Stimulated activated CD4-positive, alpha-beta T cell treated with anti-CD3 and anti-CD28 coated beads, TNF-alpha, amount 100 ng/mL, for 4 hours (primary cell): ENCODE measurements at places on chromosomes 16 and 17.

DNA sequence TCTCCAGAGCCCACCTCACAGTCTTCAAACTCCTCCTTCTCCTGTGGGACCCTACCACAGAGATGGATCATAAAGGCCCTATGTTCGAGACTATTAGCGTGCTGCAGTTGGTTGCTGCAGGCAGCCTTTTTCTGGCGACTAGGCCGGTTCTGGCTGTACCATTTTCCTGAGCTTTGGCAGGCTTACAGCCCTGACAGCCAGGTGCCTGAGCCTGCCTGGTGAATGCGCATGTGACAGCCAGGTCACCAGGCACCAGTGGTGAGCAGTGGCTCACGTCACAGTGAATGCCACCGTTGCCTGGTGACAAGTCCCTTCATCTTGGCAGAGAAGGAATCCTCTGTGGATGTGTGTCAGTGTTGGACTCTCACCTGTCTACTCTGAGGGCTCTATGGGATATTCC, 978.8 kb downstream of the KCNJ18 start:
- DNase-seq, result no peak

DNA sequence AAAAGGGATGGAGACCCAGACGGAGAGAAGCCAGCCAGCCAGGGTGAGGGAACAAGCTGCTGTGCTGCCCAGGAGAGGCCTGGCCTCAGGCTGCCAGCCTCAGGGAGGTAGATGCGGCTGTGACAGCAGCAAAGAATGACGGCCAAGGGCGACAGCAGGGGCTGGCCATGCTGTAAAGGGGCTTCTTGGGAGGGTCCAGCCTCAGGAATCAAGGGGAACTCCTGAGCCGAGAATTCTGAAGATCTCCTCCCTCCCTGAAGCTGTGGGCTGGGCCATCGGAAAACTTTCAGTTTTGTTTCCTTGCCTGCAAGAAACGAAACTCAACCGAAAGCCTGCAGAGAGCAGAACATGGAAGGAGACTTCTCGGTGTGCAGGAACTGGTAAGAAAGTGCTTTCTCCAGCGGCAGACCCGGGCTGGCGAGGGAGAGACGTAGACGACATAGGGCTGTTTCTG, at the start of gene XAF1:
Gene XAF1, plus strand, starts transcription at position 316 of the 454 bp plus-strand sequence. Its CDS starts 33 bp downstream, at position 349.
- DNase-seq, result peak; percentile 41

GRCh38 chr16:70267516-70267915, 15.8 kb upstream of the EXOSC6 start:
- DNase-seq, result no peak

GRCh38 chr16:71693164-71693563, 31.3 kb downstream of the PHLPP2 start:
- no peak for DNase-seq

- no peak for DNase-seq
Measured at GRCh38 chr16:58421529-58421928, 29.3 kb downstream of the GINS3 start.

GRCh38 chr16:52404546-52404945, 142.4 kb downstream of the TOX3 start:
- DNase-seq, result no peak

GRCh38 chr17:33233811-33234177, 59.3 kb downstream of the ASIC2 start:
- DNase-seq, result no peak

DNA sequence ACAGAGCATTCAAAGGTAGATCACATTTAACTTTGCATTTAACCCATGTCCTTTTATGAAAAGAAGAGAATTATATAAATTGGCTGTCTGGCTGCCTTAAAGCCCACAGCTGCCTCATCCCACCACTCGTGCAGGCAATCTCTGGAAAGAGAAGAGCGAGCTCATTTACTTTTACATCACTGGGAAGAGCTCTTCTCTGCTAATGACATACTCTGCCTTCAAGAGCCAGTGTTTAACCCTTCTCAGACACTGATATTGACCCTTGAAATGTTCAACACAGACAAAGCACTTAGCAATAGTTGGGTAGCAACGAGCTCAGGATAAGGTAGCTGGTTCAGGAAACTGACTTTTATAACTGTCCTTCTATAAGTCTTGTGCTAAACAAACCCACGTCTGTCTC, 6.8 kb downstream of the KRT38 start:
- no peak for DNase-seq

GRCh38 chr17:75827308-75828075, 16.7 kb downstream of the UNC13D start:
- peak; percentile 26 for DNase-seq

GRCh38 chr17:60989846-60990245, 312.2 kb downstream of the BCAS3 start:
- DNase-seq, result no peak

- no peak for DNase-seq
Measured at GRCh38 chr17:81966343-81967243, 5.6 kb upstream of the NOTUM start.

DNA sequence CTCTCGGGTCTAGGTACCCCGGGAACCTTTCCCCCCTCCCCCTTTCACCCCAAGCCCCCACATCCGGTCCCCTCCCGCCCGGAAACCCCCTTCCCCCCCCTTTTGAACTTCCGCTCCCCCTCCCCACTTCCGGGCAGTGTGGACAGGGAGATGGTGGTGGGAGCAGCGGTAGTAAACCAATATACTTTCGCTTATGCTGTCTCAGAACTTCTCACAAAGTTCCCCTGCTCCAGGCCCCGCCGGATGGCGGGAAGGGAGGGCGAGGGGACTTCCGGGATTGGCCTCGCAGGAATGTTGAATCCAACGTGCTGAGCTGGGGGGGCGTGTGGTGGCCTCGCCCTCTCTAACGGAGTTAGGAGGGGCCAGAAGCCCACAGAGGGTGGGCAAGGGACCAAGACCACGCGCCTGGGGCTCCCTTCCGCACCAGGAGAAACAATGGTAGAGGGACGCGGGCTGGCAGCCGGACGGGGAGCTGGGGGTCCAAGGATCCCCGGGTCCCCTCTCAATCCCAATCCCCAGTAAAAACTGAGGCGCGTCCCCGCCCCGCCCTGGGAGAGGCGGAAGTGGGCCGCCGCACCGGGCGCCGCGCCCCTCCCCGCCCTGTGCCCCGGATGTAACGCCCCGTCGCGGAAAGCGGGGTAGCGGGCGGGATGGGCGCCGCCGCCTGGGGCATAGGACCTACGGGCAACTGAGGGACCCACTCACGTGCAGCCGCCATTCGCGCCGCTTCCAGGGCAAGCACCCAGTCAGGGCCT, 742 bp downstream of the PFN1 start:
- no peak for DNase-seq

- no peak for DNase-seq
Measured at GRCh38 chr17:39118674-39119419, 32.6 kb downstream of the PLXDC1 start.

DNA sequence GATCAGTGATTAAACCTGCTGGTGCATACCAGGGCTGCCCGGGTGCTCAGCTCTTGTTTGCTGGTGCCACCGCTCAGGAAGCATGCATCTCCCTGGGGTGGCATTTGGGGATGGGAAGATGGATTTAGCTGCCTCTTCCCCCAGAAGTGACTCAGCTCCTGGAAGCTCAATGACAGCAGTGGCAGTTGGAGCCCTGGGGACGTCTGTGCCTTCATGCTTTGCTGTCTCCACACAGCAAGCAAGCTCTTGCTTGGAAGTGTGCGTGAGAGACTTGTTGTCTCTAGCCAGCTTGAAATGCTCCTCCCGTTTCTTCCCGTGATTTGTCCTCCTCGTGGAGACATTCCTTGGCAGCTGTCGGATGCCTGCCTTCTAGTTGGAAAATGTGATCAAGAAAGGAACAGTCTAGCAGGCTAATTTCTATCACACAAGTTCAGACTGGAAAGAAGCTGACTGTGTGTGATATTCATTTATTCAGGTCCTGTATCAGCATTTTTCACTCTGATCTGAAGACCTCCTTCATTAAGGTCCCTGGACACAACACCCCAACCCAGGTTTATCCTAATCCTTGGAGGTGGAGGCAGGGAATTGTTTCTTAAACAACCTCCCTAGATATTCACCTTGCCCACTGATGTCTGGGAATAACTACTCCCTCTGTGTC, 73.0 kb downstream of the BMERB1 start:
- DNase-seq, result no peak

- no peak for DNase-seq
Measured at GRCh38 chr17:70055000-70055399, 20.0 kb upstream of the KCNJ16 start.

GRCh38 chr17:63694950-63695773, 4.8 kb downstream of the LIMD2 start:
- DNase-seq, result no peak

DNA sequence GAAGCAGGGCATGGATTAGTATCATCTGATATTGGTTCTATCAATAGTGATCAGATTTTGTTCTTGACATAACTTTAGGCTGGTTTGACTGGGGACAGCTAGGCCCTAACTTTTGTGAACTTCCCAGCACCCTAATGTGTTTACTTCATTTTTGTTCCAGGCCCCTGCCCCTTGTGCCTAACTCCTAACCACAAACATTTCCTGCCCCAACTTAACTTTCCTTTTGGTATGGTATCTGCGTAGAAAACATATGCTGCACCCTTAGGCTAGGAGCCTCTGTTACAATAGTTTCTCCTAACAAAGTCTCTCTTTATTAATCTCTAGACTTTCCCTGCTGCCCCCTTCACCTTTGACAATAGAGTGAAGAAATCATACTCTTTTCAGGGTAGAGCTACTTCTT, 2.5 kb downstream of the ADPRM start:
- DNase-seq, result no peak

- no peak for DNase-seq
Measured at GRCh38 chr17:81044764-81045589, 10.0 kb downstream of the BAIAP2 start.

- DNase-seq, result no peak
Measured at GRCh38 chr16:17439580-17439979, 31.2 kb downstream of the XYLT1 start.

DNA sequence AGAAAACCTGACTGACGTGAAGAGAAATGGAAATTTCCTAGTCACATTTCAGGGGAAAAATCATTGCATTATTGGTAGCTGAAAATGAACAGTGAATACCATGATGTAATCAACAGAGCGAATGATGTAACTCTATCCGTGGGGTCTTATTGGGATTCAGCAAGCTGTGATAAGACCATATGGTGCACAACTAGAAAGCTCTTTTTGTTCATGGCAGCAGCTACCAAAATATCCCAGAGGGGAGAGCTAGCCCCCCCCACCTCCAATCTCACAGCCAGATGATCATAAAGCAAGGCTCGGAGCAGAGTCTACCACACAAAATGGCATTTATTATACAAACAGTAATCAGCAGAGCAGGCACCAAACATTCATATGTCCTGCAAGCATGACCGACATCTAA, 22.2 kb upstream of the DNAH17 start:
- DNase-seq, result no peak

- no peak for DNase-seq
Measured at GRCh38 chr17:69213059-69213813, 15.4 kb downstream of the ABCA10 start.

GRCh38 chr16:86635176-86635876, 57.0 kb downstream of the FOXL1 start:
- no peak for DNase-seq

DNA sequence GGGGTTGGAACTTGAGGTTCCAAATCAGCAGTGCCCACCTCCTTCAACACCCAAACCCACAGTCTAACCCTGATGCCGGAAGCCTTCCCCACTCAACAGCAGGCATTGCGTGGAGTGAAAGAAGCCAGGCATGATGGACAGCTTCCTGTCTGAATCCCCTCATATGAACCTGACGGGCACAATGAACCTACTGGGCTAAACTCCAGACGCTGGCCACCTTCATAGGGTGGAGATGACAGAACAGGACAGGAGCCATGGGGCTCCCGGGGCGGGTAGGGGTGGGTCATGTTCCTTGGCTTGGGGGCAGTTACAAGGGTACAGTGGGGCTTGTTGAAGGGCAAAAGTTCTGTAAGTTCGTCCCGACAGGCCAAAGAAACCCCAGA, 460 bp upstream of the HSBP1 start:
- no peak for DNase-seq

- no peak for DNase-seq
Measured at GRCh38 chr17:78583091-78583490, 5.9 kb upstream of the DNAH17 start.

GRCh38 chr16:86609115-86609514, 30.8 kb downstream of the FOXL1 start:
- no peak for DNase-seq

GRCh38 chr16:81940781-81941560, 70.3 kb downstream of the SDR42E1 start:
- DNase-seq, result no peak

- DNase-seq, result no peak
Measured at GRCh38 chr17:42598905-42599304, 10.3 kb downstream of the RETREG3 start.

- no peak for DNase-seq
Measured at GRCh38 chr16:19113577-19114358, at the start of gene ITPRIPL2. TSS of gene ITPRIPL2 (plus strand) at chr16:19113964. CDS start at chr16:19114462, 498 bp downstream.

- no peak for DNase-seq
Measured at GRCh38 chr16:4787627-4788482, at the start of gene SEPTIN12. TSS of gene SEPTIN12 (minus strand) at chr16:4788345. CDS start at chr16:4787645, 700 bp downstream.

DNA sequence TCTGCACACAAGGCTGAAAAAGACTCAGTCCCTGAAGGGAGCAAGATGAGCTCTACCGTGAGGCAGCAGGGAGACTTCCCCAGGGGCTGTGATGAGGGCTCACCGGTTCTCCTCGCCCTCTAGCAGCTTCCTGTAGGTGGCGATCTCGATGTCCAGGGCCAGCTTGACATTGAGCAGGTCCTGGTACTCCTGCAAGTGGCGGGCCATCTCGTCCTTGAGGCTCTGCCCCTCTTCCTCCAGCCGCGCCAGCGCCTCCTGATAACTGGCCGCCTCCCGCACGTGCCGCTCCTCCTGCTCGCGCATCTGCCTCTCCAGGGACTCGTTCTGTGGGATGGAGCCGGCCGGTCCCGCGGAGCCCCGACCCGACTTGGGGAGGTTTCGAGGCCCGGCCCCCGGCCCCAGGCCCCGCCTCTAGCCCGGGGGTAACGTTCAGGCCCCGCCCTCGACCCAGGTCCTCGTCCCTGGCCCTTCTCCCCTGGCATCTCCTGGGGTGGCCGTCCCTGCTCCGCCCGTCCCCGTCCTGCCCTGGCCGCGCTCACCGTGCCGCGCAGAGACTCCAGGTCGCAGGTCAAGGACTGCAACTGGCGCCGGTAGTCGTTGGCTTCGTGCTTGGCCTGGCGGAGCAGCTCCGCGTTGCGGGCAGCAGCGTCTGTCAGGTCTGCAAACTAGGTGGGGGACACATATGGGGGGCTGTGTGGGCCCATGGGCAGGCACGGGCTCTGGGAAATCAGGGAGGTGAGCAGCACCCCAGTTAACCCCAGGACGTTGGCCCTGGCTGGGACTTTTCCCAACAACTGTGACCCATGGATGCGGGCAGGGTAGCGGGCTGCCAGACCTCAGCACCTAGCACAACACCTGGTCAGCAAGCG, 3.9 kb downstream of the GFAP start:
- peak; percentile 30 for DNase-seq

DNA sequence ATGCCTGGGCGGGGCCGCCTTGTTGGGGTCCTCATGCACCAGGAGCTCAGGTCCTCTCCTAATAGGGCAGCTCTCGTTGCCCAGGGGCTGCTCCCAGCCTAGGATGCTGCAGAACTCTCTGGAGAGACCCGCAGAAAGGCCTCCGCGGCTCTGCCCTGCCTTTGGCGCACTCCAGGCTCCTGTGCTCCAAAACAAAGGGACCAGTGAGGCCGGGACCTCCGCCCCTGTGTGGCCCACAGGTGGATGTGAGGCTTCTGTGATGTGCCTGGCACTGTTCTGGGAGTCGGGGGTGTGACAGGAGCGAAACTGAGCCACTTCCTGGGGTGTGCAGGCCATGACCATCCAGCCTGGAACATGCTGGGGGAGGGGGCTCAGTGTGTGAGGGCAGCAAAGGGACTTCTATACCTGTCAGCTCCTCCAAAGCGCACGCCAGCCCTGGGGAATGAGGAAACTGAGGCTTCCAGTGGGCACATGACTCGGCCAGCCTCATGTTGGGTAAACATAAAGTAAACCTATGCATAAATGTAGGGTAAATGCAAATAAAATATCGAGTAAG, 153.2 kb downstream of the IRF8 start:
- DNase-seq, result no peak
